ENCODE measurements at places on chromosomes 7 and 10.

DNA sequence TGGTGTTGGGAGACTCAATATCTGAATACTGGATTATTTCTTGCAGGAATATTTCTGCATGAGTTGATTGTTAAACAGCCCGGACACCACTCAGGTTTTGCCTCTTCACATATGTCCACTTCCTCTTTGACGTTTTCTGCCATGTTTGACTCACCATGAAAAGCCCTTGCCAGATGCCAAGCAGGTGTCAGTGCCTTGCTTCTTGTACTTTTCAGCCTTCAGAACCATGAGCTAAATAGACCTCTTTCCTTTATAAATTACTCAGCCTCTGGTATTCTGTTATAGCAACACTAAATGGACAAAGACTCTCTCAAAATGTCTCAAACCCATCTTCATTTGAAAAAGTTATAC, 24.7 kb upstream of the MACC1 start:
- no peak for DNase-seq

- DNase-seq, result no peak
Measured at GRCh38 chr7:107837145-107837512, 34.1 kb upstream of the SLC26A3 start.

DNA sequence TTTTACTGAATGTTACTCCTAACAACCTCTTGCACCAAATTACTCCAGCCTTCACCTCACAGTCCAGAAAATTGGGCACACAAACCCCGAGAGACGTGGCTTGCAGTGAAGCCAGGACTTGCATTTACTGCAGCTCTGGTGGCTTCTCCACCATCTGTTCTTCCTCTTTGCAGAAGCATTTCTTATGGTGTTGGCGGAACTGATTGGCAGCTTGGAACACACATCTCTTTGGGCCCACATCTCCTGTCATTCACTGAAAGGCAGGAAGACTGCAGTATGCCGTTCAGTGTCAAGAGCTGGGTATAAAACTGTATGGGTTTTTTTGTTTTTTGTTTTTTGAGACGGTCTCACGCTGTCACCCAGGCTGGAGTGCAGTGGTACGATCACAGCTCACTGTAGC, 38.3 kb upstream of the PRKAR1B start:
- DNase-seq, result no peak

DNA sequence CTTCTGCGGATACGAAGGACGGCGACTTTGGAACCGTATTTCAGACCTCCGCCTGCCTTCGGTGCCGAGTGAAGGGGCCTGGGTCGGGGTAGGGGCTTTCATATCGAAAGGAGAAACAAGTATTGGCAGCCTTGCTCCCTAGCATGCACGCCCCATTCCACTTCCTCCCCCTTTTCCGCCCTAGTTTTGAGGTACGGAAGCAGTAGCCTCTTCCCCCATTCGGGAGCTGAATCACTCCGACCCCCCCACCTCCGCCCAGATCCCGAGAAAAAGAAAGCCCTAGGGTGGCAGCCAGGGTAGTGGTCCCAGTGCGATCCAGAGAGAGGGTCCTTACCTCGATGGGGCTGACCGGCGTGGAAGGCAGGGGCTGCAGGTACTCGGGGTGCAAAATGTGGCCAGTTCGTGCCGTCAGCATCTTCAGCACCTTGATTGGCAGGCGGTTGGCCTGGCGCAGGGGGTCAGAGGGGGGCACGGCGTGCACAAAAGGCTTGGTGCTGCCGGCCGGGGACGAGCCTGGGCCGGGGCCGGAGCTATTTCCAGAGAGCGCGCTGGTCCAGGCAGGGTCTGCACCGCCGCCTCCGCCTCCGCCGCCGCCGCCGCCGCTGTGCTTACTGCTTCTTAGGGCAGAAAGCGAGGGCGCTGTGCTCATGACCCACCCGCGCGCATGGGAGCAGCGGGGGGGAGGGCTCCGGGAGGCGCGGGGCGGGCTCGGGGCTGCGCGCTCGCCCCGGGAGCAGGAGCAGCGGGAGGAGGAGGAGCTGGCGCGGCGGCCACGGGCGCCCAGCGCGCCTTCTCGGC, 594 bp downstream of the ZNF503 start:
- DNase-seq, result peak; percentile 58

- no peak for DNase-seq
Measured at GRCh38 chr10:16942381-16943078, 125.3 kb upstream of the RSU1 start.

DNA sequence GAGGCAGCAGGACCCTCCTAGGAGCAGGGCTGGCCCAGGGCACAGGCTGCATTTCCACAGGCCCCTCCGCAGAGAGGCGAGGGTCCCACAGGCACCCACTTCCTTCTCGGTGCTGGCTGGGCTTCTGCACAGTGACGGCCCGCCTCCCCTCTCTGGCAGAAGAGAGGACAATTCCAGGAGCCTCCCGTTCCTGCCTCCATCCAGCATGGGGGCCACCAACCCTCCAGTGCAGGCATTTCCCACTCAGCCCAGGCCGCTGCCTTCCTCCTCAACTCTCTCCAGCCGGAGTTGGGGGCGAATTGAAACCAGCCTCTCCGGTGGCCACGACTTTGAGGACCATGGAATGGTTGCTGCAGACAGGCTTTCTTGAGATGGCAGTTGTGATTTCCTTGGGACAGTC, 125.0 kb upstream of the PPP2R2D start:
- no peak for DNase-seq

DNA sequence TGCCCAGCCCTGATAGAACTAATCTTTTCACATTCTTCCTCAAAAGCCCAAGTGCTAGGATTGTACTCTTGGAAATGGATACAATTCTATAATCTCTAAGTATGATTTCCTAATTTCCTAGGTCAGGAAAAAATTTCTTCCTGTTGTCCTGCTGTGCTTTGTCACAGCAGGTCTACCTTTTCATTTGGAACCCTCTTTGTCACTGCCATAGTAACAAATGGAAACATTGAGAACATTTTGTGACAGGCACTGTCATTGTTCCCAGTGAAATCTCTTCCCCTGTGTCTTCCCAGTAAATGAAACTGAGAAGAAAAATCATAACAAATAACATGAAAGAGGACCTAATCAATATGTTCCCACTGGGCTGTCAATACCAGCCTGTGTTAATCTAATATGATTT, 150.9 kb upstream of the KAT6B start:
- no peak for DNase-seq

- DNase-seq, result peak; percentile 52
Measured at GRCh38 chr7:69871213-69871885, 273.1 kb downstream of the AUTS2 start.

DNA sequence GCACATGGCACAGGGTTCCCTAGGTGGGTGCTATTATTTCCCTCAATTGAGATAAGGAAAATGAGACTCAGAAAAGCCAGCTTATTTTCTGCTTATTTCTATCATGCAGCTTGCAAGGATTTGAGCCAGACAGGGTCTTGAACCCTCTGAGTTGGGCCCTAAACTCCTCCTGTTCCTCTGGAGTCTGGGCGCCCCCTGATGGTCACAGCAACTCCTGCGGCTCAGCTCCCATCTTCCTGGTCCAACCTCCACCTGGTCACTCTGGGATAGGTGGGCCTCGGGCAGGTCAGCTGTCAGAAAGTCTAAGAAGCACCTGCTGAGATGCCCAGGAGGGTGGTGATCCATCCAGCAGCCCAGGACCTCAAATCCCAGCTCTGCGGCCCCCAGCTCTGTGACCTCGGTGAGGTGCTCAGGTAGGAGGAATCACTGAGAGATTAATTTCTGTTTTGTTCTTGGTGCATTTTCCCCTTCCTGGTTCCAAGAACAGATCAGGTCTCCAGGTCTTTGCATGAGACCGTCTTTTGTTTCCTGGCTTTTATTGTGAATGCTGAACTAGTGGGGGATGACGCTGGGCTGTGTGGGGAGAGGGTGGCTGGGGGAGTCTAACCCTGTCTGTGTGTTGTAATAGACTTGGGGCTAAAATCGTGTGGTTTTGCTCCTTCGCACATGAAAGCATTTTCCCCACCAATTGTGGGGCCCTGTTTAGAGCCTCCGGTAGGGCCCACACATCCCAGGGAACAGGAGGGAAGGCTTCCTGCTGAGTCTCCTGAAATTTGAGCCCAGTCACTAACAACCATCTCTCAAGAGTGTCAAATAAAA, 32.8 kb downstream of the TMEM130 start:
- peak; percentile 73 for DNase-seq

DNA sequence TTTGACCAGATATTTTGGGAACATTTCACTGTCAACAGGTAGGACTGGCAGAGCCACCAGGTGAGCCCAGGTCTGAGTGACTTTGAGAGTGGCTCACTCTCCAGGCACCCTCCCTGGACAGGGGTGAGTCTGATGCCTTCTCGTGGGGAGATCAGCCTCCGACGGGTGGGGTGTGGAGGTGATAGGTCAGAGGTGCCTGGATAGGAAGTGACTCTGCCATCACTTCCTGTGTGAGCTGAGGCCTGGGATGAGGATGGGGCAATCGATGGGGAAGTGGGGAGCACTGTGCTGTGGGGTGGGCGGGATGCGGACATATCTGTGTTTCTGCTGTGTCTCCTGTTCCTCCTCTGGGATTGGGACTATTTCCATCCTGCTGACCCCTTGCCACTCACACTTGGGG, 34.6 kb downstream of the IFT22 start:
- DNase-seq, result no peak
